ENCODE measurements at places on chromosomes 7 and 10.

GRCh38 chr10:48885376-48885775, 54.3 kb downstream of the LRRC18 start:
- DNase-seq = no peak

GRCh38 chr10:114172776-114173602, 1.0 kb downstream of the CCDC186 start:
- no peak for DNase-seq

DNA sequence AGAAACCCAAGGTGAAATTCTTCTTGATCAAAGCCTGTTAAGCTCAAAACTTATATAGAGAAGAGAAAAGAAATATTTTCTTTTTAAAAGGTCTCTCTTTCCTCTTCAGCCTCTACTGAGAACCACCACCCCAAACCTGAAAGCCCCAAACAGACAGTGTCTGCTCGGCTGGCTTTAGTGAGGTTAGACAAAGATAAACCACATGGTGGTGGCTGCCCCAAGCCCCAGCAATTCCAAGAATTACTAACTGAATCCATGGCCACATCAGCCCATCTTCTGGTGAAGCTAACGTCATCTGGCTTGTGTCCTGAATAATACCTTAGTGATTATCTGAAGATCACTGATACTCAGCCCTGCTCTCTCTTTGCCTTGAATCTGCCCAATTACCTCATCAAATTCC, 275.0 kb downstream of the ELMO1 start:
- DNase-seq = no peak

DNA sequence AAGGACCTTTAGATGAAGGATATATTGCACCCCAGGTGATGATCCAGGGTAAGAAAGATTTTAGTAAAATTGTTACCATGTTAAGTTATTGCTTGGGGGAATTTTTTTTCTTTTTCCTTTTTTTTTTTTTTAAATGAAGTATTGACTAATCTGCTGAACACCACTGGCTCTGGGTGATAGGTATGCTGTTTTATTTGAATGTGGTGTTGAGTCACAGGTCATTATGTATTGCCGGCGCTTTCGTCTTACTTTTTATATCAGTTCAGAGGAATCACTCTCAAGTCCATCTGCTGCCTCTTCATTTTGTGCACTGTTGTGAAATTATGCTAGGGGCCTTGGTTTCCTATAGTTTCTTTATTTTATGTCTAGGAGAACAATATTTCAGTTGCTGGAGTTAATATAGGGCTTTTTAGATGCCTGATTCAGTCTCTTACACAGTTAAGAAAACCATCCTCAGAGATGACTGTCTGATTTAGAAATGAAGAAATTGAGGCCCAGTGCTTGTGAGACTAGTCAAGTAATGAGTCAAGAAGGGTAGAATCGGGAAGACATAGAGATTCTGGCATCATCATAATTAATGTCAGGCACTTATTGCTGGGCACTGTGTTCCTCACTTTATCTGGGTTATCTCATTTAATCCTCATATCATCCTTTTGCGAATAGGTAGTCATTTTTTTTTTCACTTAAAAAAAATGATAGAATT, 38.7 kb downstream of the NRF1 start:
- no peak for DNase-seq

GRCh38 chr7:29154076-29154475, 7.7 kb upstream of the CPVL start:
- DNase-seq = no peak

DNA sequence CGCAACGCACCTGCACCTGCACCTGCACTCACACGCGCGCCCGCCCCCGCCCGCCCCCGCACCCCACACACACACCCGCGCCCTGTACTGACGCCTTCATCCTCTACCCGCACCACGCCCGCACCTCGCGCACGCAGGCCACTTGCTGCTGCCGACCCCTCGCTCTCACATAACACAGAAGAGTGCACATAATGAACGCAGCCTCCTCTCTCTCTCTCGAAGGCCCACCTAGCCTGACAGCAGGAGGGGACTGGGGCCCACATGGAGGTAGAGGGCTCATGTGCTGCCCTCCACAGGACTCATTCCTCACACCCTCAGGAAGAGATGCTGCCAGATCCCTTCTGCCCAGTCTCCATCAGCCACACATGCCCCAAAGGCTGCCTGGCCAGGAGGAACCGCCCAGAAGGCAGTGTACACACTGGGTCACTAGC, 432 bp upstream of the CAMK2B start:
- DNase-seq = no peak

- DNase-seq = no peak
These were observed 222.1 kb downstream of the ZMYND11 start for GRCh38 chr10:357201-357950.

GRCh38 chr7:98930464-98930863, 52.1 kb downstream of the TRRAP start:
- no peak for DNase-seq

- DNase-seq = no peak
These were observed 3.1 kb downstream of the HERPUD2 start for GRCh38 chr7:35691827-35692307.

DNA sequence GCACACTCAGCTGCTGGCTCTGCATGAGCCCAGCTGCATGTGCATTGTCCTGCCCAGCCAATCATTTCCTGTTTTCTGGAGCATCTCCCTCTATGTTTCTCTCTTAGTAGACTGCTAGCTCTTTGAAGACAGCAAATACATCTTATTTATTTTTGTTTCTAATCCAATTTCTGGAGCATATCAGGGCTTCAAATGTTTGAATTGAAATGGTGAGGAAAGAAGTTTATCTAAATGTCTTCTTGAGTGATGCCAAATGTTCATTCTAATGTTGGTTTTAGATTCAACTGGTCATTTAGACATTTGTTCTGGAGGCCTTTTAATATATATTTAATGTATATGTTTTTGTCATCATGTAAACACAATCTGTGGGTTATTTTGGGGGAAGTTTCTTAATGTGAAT, 141.9 kb downstream of the DNAJB9 start:
- DNase-seq = no peak

DNA sequence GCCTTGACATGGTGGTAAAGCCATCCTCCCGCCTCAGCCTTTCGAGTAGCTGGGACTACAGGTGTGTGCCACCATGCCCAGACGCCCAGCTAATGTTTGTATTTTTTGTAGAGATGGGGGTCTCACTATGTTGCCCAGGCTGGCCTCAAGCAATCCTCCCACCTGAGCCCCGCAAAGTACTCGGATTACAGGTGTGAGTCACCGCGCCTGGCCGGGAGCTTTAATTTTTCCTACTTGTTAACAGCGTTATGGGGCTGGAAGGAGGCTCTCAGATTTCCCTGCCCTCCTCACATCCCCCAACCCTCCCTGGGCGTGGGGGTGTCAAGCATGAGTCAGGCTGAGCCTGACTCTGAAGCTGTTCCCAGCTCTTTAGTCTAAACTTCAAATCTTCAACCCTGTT, 8.3 kb downstream of the ALKBH4 start:
- no peak for DNase-seq

DNA sequence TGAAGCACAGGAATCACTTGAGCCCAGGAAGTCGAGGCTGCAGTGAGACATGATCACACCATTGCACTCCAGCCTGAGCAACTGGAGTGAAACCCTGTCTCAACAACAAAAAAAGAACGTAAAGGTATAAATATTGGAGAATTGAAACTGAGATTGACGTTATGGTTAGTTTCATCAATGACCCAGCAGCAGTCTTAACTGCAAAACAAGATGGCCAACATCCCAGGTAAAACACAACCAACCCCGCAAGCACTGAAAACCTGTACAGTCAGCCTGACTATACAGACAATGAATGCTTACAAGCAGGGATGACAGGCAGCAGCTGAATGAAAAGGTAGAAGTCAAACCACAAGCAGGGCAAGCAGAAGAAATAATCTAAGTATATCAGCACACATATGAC, 34.7 kb downstream of the WAPL start:
- DNase-seq = no peak
